ENCODE measurements at places on chromosomes 4 and X. TPM values are rescaled to one million over a fixed set of nuclear protein-coding genes. Genes with fewer than 3 reads are reported as not detected.

The GPC3 gene
- not detected for polyA plus RNA-seq

The ZNF182 gene
- polyA plus RNA-seq = 1.3 TPM

The TMEM154 gene
- 0.12 TPM for polyA plus RNA-seq

The VCX2 gene
- polyA plus RNA-seq = not detected

- DNase-seq = no peak
Measured at GRCh38 chr4:145480257-145480656, 1.4 kb upstream of the SMAD1 start.

DNA sequence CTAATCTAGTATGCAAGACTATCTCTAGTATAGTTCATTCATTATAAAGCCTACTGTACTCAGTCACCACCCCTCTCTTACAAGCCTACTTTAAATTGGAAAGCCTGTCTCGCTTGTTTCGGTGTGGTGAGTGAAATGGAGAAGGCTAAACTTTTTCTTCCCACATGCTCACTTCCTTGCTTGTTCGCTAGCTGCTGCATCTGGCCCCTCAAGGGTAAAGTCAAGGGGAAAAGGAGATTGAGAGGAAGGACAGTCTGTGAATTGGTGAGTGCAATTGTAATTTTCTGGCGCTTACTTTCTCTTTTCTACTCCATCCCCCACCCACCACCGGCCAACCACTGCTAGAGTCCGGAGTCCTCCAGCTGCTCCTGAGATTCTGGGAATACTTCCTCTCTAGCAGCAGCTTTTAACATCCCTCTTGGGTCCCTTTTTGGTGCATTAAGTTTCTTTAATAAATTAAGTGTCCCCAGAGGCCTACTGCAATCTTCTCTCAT, 12.1 kb upstream of the ARAP2 start:
- DNase-seq = no peak

GRCh38 chr4:148618856-148619255, 176.6 kb upstream of the NR3C2 start:
- peak; percentile 13 for DNase-seq

GRCh38 chr4:145414226-145414625, 67.4 kb upstream of the SMAD1 start:
- DNase-seq = no peak

- no peak for DNase-seq
Measured at GRCh38 chr4:144575181-144575580, 70.8 kb upstream of the HHIP start.

DNA sequence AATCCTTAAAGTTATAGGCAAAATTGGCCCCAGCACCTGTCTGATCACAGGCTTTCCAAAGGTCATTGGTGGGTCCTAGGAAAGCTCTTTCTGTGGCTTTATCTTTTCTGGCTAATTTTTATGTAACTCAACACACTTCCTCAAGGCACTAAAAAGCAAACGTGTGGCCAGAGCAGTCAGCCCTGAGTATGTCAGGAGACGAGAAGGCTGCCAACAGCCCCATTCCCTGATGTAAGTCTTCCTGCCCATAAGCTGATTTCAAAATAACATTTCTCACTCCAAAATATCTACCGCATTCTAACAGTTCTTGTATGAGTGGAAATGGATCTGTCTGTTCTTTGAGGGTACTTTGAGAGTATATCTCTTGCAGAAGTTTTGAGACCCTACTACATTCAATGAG, 25.5 kb upstream of the FUNDC1 start:
- no peak for DNase-seq

DNA sequence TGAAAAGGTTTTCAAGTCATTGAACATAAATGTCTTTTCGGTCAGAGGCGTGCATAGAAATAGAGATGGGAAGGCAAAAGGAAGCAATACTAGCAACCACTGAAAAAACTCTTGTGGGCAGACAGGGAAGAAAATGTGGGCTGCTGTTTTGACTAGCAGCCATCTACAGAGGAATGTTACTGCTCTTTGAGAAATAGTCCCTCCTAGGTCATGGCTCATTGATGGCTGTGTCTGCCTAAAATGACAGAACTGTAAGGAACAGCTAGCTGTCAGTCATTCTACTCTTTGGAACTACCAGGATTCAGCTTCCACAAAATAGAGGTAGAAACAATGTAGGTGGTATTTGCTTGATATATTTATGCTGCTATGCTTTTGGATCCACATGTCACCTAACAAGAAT, 26.9 kb upstream of the TMPRSS11B start:
- peak; percentile 5 for DNase-seq

- no peak for DNase-seq
Measured at GRCh38 chrX:122770581-122770980, 413.5 kb upstream of the GRIA3 start.

GRCh38 chr4:184416913-184417734, 57.2 kb downstream of the IRF2 start:
- DNase-seq = peak; percentile 14

Measured in IMR-90 (cell line).